ENCODE measurements at places on chromosomes 6 and 20.

GRCh38 chr6:21965953-21966539 is 330.8 kb downstream of the PRL start:
- H3K4me1 ChIP-seq = no peaks in the 10 kb centered on the region
- H3K27me3 ChIP-seq = no peaks in the 10 kb centered on the region
- no peak overlapping the region for H3K27ac ChIP-seq
- H3K4me3 ChIP-seq = no peak overlapping the region
- DNase-seq = no peak
- no peaks in the 10 kb centered on the region for H3K36me3 ChIP-seq

GRCh38 chr20:62146019-62146755 is 2.6 kb downstream of the SS18L1 start:
- peaks cover 25% of the 10 kb centered on the region for H3K36me3 ChIP-seq
- H3K27ac ChIP-seq = no peak overlapping the region
- no peaks in the 10 kb centered on the region for H3K27me3 ChIP-seq
- H3K4me1 ChIP-seq = peaks cover 51% of the 10 kb centered on the region

DNA sequence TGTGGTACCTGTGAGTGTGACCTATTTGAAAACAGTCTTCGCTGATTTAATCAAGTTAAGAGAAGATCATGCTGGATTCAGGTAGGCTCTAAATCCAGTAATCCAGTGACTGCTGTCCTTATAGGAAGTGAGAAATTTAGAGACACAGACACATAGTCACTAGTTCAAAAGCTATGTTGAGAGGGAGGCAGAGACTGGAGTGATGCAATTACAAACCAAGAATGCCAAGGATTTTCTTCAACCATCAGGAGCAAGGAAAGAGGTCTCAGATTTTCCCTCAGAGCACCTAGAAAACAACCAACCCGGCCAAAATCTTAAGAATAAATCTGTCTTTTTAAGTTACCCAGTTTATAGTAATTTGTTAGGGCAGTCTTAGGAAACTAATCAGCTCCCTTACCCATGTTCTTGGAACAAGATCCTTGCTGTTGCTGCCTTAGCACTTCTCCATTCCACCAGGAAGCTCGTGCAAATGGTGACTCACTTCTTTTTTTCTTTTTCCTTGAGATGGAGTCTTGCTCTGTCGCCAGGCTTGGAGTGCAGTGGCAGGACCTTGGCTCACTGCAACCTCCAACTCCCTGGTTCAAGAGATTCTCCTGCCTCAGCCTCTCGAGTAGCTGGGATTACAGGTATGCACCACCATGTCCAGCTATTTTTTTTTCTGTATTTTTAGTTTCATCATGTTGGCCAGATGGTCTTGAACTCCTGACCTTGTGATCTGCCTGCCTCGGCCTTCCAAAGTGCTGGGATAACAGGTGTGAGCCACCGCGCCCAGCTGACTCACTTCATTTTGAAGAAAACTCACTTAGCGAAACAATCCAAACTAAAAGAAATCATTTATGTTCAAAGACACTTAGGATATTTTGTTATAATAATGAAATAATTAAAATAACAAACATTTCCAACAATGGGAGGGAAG is 34.4 kb upstream of the ZNF184 start:
- no peak overlapping the region for H3K4me3 ChIP-seq
- no peak overlapping the region for H3K27ac ChIP-seq
- peaks cover 35% of the 10 kb centered on the region for H3K27me3 ChIP-seq
- H3K4me1 ChIP-seq = peaks cover 21% of the 10 kb centered on the region
- no peak for DNase-seq
- peaks cover 30% of the 10 kb centered on the region for H3K36me3 ChIP-seq

DNA sequence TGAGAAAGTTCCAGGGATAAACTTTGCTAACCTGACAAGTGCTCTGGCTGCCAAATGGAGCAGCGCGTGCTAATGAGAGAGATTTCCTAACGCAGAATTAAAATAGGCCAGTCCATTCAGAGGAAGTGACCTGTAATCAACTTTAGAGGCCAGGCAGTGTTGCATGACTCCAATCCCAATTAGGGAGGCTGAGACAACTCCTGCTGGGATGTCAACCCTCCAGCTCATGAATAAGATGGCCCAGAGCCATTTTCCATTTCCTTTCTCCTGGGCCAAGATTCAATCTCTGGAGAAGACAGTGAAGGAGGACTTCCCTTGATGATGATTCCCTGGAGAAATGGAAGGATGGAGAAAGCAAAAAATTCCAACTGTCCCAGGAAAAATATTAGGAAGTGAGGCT is 241.5 kb upstream of the RNF24 start:
- H3K27me3 ChIP-seq = peaks cover 50% of the 10 kb centered on the region
- no peak for DNase-seq
- H3K27ac ChIP-seq = no peak overlapping the region

GRCh38 chr6:129047834-129048233 is 164.9 kb downstream of the LAMA2 start:
- no peaks in the 10 kb centered on the region for H3K27me3 ChIP-seq
- no peak overlapping the region for H3K4me3 ChIP-seq

DNA sequence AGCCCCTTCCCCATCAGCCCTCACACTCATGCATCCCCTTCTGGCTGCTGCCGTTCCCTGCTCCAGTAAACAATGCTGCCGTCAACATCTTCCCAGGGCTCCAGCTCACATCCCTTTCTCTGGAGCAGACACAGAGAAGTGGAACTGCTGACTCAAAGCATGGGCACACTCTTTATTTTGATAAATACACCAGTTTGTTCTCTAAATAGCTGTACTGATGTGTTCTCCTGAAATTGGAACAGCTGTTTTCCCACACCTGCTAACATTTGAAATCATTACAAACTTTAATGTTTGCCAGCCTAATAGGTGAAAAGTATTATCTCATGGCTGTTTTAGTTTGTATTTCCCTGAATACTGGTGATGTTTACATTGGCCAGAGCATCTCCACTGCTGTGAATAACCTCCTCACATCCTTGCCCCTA is 102.1 kb upstream of the NXT1 start:
- no peak overlapping the region for H3K4me3 ChIP-seq
- no peaks in the 10 kb centered on the region for H3K36me3 ChIP-seq
- no peaks in the 10 kb centered on the region for H3K4me1 ChIP-seq

GRCh38 chr6:148199584-148199983 is 143.1 kb upstream of the SASH1 start:
- H3K4me3 ChIP-seq = no peak overlapping the region
- peaks cover 36% of the 10 kb centered on the region for H3K27me3 ChIP-seq
- H3K4me1 ChIP-seq = peaks cover 10% of the 10 kb centered on the region

- H3K36me3 ChIP-seq = no peaks in the 10 kb centered on the region
- no peak for DNase-seq
- H3K27me3 ChIP-seq = no peaks in the 10 kb centered on the region
Observed at GRCh38 chr6:19714434-19715166, 122.6 kb upstream of the ID4 start.

GRCh38 chr6:83314693-83315092 is 116.2 kb downstream of the ME1 start:
- peaks cover 9% of the 10 kb centered on the region for H3K4me1 ChIP-seq
- DNase-seq = no peak
- no peaks in the 10 kb centered on the region for H3K27me3 ChIP-seq

DNA sequence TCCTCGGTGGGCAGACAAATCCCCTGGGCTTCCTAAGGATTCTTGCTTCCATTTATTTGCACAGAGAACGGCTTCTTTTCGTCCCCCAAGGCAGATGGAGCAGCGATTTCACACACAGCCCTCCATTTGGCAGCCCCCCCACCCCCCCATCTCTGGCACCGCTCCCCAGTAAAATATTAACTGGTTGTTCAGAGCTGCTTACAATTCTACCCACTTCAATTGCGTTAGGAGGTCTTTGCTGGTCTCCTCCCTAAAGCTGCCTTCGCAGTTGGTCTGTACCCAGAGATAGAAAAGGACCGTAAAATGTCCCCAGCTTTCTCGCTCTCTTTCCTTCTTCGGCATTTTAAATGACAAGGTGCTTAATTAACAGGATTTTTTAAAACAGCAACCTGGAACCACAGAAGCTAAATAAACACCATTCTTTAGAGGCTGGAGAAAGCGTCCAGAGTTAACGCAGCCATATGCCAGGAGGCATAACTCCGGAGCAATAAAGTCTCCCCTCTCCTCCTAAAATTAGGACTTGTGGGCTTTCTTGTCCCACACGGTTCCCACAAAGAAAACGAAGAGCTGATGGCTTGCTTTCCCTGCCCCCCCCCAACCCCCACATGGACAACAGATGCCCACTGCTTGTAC is 1.7 kb upstream of the ZMYND8 start:
- H3K36me3 ChIP-seq = peaks cover 13% of the 10 kb centered on the region
- H3K27ac ChIP-seq = peak overlapping the region; percentile 96
- peaks cover 42% of the 10 kb centered on the region for H3K4me1 ChIP-seq
- peak overlapping the region; percentile 92 for H3K4me3 ChIP-seq

- H3K36me3 ChIP-seq = peaks cover 5% of the 10 kb centered on the region
- no peak overlapping the region for H3K27ac ChIP-seq
- peaks cover 11% of the 10 kb centered on the region for H3K27me3 ChIP-seq
Observed at GRCh38 chr20:51906049-51906448, 103.7 kb upstream of the SALL4 start.

DNA sequence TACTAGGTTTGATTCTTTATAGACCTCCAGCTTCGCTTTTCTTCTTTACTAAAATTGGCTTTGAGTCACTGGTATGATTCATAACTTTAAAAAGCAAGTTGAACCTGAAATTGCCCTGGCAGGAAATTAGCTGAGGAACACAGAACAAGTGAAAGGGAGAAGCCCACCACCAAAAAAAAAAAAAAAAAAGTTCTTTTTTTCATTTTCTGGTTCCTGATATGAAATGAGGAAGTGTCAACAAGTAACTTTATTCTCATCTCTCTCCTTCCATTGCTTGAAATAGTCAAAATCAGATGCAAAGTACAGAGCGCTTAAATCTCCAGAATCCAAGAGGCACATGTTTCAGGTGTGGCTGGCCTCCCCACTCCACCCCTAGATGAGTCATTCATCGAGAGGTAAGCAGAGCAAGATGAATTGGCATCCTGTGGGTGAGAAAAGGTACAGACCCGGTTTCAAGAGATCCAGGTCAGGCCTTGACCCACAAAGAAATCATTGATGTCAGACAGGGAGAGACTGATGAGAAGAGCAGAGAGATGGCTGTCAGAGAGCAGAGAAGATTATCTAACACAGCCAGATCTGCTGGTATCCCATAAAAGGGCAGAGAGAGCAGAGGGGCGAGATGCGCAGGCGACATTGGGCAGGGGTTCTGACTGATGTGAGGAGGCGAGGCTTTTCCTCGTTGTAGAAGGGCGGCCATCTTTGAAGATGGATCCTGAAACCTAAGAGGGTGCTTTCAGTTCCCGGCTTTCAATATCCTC is 54.8 kb upstream of the MBOAT1 start:
- DNase-seq = peak; percentile 1
- H3K27me3 ChIP-seq = no peaks in the 10 kb centered on the region
- no peak overlapping the region for H3K27ac ChIP-seq

GRCh38 chr6:25874822-25875562 is 949 bp upstream of the SLC17A3 start:
- peaks cover 6% of the 10 kb centered on the region for H3K27me3 ChIP-seq
- H3K4me3 ChIP-seq = no peak overlapping the region
- no peak for DNase-seq
- H3K27ac ChIP-seq = no peak overlapping the region

DNA sequence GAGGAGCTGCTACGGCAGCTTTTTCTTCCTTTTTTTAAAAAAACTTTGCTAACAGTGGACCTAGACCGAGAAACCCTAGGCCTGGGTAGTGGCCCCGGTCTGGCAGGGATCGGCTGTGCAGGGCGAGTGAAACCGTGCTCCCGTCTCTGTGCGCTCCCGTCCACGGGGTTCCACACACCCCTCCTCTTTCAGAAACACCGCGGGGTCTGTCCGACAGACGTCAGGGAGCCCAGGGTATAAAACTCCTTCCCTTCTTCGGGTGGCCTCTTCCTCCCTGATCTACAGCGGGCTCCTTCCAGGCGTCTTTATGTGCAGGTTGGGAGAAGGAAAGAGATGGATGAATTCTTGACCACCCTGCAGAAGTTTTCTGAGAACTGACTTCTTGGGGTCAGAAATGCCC is 27.1 kb upstream of the SMOC2 start:
- H3K36me3 ChIP-seq = peaks cover 3% of the 10 kb centered on the region
- H3K27me3 ChIP-seq = no peaks in the 10 kb centered on the region
- H3K4me1 ChIP-seq = no peaks in the 10 kb centered on the region
